ENCODE measurements at places on chromosomes 16 and 17. TPM values are rescaled to one million over a fixed set of nuclear protein-coding genes. Genes with fewer than 3 reads are reported as not detected.

The VTN gene
- 0.42 TPM for total RNA-seq

The HAP1 gene
- total RNA-seq = 9.3 TPM

The PRKCB gene
- 9.3 TPM for total RNA-seq

The ZPBP2 gene
- not detected for total RNA-seq

The NTN1 gene
- total RNA-seq = 3.1 TPM

DNA sequence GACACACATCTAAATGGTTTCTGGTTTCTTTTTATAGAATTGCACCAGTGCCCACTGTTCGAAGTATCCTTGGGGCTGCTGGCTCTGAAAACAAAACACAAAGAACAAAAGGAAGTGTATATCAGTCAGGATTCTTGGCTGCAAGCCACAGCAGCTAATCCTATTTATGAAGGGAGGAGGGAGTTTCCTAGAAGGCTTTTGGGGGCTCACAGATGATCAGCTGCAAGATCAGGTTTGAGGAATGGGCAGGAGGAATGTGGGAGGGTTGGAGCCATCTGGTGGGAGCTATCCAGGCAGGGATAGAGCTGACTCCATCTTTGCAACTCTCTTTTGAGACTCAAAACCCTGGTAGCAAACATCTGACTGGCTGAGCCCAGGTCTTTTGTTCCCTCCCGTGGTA is 118.3 kb upstream of the EEF2KMT start:
- no peak for DNase-seq

GRCh38 chr16:535446-536405 is 8.2 kb downstream of the CAPN15 start:
- DNase-seq = peak; percentile 90

DNA sequence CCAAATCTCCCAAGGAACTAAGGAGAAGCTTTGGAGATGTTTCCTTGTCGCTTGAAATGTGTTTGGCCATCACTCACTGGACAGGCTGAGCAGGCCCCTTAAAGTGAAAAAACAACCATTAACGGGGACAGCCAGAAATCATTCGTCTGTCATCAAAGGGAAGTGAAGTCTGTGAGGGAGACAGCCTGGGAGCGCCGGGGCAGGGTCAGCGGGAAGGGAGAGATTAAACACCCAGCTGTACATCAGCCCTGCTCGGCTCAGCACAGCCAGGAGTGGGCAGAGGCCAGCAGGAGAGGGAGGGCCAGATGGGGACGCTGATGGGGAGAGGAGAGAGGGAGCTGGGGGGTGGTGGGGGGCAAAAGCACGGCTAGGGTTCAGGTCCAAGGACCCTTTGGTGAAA is 105.1 kb downstream of the SDK2 start:
- no peak for DNase-seq

GRCh38 chr16:15509051-15509592 is 74.7 kb downstream of the BMERB1 start:
- DNase-seq = no peak

DNA sequence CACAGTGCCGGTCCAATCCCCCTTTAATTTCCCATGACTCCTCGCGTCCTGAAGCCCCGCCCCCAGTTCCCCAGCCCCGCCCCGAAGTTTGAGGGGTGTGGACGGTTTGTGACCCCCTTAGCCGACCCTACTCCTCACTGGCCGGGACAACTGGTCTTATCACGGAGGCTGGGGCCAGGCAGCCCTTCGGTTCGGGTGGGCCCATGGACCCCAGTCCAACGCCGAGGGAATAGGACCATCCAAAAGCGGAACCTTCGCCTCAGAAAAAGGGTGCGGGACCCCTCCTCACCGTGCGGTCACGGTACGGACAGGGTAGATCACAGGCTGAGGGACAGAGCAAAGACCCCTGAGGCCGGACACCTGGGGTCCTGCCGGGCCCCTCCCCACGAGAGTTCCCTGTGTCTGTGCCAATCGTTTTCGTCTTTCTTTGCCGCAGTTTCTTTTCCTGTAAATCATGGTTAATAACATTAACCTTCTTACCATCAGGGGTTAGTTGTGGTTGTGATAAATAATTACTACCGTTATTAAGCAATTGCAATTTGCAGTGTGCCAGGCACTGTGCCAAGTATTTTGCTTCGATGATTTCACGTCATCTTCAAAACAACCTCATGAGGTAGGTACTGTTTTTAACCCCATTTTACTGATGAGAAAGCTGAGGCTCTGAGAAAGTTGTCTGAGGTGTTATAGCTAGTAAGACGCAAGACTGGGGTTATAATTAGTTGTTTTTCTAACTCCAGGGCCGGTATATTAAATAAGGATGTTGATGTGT is 543 bp downstream of the TMUB2 start:
- DNase-seq = peak; percentile 91

Measured in suprapubic skin (tissue), 4 donors.